ENCODE measurements at places on chromosomes 1 and 21. TPM values are rescaled to one million over a fixed set of nuclear protein-coding genes. Genes with fewer than 3 reads are reported as not detected.

NES gene
- 32.2 TPM for total RNA-seq

PADI4 gene
- total RNA-seq: not detected

GJA5 gene
- total RNA-seq: 0.44 TPM

OPRD1 gene
- total RNA-seq: not detected

CFHR3 gene
- total RNA-seq: not detected

FCAMR gene
- not detected for total RNA-seq

ACTN2 gene
- total RNA-seq: under 0.01 TPM

PARS2 gene
- total RNA-seq: 6.5 TPM

BNIPL gene
- total RNA-seq: 0.11 TPM

GNG5 gene
- total RNA-seq: 15.4 TPM

TSNAX gene
- total RNA-seq: 34.1 TPM

HENMT1 gene
- total RNA-seq: 1.7 TPM

PM20D1 gene
- not detected for total RNA-seq

NFYC gene
- total RNA-seq: 21.5 TPM

TINAGL1 gene
- total RNA-seq: 3.4 TPM

HFM1 gene
- total RNA-seq: 0.87 TPM

C1orf216 gene
- total RNA-seq: 17.2 TPM

TMEM52 gene
- total RNA-seq: 0.11 TPM

PLOD1 gene
- total RNA-seq: 552 TPM

RLF gene
- total RNA-seq: 29.7 TPM

Data from uterine smooth muscle cell (primary cell).